CD4-positive, alpha-beta T cell treated with Interleukin-17A for 4 hours (primary cell): ENCODE measurements at places on chromosomes 13 and 19.

- DNase-seq = no peak
Measured at GRCh38 chr13:32200741-32201140, 114.4 kb downstream of the ZAR1L start.

DNA sequence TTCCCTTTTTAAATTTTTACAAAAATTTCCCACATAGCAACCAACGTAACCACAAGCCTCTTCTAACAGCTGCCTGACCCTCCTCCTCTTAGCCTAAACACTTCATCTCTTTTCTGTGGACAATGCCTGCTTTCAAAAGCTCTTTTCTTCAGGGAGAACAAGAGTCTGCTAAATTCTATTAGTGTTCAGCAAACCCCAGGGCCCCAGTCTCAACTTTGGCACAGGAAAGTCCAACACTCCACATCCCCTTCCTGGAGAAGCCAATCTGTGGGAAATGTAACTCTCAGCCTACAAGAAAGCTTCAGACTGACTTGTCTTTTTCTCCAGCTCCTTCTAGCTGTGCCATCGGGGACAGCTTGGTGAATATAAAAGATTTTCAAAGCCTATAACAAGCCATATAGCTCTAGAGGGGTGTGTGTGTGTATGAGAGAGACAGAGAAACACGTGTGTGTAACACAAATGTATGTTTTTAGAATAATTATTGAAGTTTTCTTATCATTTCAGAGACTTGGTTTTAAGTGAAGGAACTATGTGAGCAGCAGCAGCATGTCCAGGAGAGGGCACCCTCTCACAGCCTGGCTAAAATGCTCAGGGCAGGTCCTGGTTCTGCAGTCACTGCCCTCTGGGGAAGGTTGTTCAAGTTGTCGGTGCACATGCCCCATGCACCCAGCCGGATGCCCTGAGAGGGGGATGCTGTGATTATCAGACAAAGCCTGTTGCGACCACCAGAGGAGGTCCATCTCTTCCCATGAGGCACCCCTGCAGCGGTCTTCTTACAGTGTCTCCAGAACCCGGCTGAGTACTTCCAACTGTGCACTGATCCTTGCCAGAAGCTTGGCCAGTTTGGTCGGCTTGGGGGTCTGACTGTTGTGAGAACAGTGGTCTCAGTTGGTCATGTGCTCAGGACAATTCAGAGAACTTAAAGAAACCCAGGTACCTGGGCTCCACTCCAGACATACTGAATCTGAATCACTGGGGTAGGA lies 34.4 kb downstream of the CCDC70 start:
- peak; percentile 62 for DNase-seq

GRCh38 chr19:15464394-15465385 lies at the start of gene RASAL3:
TSS of gene RASAL3 (minus strand) at chr19:15464544. CDS start at chr19:15464358, 186 bp downstream.
- DNase-seq = peak; percentile 86

DNA sequence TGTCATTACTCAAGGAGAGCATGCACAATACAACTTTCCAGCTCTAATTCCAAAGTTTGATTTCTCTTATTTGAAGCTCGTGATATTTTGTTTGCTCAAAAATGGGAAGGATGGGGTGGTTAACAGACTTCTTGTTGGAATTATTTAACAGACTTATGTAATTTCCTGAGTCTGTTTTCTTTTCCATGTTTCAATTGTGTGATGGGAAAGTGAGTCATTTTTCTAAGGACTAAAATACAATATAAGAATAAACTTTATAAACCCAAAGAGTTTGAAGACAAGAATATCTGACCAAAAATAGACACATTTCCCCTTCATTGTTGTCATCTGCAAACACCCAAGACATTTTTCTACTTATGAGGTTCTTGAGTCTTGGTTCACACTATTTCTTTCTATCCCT lies 211.8 kb upstream of the SLITRK5 start:
- no peak for DNase-seq
